ENCODE measurements at places on chromosomes 5 and 9. TPM values are rescaled to one million over a fixed set of nuclear protein-coding genes. Genes with fewer than 3 reads are reported as not detected.

DNA sequence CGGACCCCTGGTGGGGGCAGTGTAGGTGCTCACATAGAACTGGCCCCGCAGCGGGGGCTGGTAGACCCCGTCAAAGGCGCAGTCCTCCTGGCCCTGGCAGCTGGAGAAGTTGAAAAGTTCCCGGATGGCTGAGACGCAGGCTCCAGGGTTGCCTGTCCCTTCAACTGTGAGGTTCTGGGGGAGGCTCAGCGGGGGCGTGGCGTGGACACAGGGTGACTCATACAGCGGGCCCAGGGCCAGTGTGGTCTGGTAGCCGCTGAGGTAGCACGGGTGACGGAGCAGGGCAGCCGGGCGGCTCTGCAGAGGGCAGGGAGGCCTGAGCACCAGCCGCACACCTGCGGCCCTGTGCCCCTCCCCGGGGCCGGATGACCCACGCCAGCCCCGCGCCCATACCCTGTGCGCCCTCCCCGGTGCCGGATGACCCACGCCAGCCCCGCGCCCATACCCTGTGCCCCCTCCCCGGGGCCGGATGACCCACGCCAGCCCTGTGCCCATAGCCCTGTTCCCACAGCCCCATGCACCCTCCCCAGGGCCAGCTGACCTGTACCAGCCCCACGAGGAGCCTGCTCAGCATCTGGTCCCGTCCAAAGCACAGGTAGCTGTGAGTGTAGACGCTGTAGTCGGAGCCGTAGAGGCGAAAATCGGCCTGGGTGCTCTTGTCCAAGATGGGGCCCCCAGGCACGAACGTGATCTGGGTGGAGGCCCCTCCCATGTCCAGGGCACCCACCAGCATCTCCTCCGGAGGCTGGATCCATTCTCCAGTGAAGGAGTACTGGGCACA, 5.0 kb downstream of the ENTPD8 start:
- no peak overlapping the region for H3K27ac ChIP-seq
- peaks cover 8% of the 10 kb centered on the region for H3K36me3 ChIP-seq

GRCh38 chr9:94780516-94780950, 54.0 kb downstream of the AOPEP start:
- DNase-seq: no peak
- H3K36me3 ChIP-seq: no peaks in the 10 kb centered on the region
- H3K27me3 ChIP-seq: no peaks in the 10 kb centered on the region
- no peak overlapping the region for H3K27ac ChIP-seq
- H3K4me3 ChIP-seq: no peak overlapping the region

DNA sequence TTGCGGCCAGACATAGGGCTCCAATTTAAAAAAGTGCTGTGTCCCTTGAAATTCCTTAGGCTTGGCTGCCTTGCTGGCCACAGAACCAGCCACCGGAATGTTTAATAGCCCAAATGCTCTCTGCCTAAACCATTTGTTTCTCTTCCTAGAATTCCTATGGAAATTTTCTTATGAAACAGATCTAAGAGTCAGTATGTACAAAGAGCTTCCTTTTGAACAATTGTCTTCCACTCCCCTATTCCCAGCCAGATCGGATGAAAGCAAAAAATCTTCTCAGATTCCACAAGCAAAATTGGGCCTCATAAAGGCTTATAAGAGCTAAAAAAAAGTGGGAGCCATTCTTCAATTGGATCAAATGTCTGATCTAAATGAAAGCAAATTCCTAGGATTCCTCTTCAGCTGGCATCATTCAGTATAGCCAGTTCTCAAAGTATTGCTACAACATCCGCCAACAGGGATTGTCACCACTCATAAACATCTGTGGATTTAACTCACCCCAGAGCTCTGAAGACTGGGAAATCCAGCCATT, 104.3 kb downstream of the CEMIP2 start:
- H3K4me1 ChIP-seq: no peaks in the 10 kb centered on the region
- H3K27me3 ChIP-seq: no peaks in the 10 kb centered on the region
- no peak for DNase-seq
- H3K4me3 ChIP-seq: no peak overlapping the region

BASP1 gene
- 49.8 TPM for total RNA-seq

PCDHB14 gene
- 12.9 TPM for total RNA-seq

SCGB3A2 gene
- not detected for total RNA-seq

- no peak overlapping the region for H3K4me3 ChIP-seq
- H3K36me3 ChIP-seq: peaks cover 8% of the 10 kb centered on the region
- no peak overlapping the region for H3K27ac ChIP-seq
- H3K4me1 ChIP-seq: no peaks in the 10 kb centered on the region
- no peaks in the 10 kb centered on the region for H3K27me3 ChIP-seq
Measured at GRCh38 chr9:83583151-83584014, 39.6 kb upstream of the IDNK start.

FGF10 gene
- 13.8 TPM for total RNA-seq

DNA sequence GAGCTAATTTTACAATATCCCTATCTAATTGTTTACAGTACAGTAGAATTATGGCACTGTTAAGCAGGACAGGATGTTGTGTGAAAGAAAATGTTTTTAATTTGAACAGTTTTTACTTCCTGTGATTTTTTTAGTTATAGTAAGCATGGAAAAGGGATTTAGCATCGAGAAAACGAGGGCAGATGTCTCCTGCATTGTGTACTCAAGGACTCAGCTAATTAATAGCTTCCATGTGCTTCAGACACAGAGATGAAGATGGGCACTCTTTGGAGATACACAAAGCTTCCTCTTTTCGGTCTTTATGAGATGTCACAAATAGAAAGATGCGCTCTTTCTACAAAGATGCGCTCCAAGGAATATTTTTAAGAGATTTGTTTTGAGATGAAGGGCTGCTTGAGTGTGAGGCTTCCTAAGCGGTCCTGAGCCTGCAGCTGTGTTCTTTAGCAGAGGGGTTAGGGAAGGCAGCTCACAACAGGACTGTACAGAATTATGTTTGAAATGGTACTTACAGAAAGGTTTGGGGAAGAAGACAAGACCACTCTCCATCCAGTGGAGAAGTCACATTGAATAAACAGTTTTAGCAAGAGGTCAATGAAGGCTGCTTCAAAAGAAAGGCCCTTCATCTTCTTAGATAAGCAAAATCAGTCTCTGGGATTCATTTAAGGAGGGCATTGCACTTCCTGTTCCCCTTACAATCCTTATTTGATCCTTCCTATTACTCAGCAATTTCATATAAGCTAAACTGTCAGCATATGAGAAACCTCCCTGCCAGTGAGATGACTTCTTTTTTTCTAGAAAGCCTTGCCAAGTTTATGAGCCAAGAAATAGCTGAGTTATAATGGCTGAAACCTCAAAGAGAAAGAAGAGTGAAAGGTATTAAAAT, 311.5 kb downstream of the EFNA5 start:
- no peak overlapping the region for H3K27ac ChIP-seq
- H3K4me3 ChIP-seq: no peak overlapping the region
- H3K4me1 ChIP-seq: peaks cover 12% of the 10 kb centered on the region
- no peak for DNase-seq

DNA sequence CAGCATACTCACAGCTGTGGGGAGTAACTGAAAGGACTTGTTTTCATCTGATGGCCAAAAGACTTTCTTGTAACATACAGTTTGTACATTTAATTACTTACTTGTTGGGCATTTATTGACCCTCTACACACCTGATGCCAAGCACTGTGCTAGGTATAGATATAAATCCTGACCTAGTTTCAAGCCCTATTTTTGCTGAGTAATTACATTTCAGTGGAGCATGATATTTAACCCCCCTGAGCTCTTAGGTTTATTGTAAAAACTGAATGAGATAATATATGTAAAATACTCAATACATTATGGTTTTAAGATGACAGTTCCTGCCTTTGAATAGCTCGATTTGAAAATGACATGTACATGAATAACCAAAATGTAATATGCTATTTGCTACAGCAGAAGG, 68.1 kb upstream of the SLC12A2 start:
- H3K4me3 ChIP-seq: no peak overlapping the region
- no peak for DNase-seq
- H3K36me3 ChIP-seq: no peaks in the 10 kb centered on the region
- no peak overlapping the region for H3K27ac ChIP-seq
- no peaks in the 10 kb centered on the region for H3K4me1 ChIP-seq

All from tibial nerve (tissue), 4 donors.